Activated T-helper 9 cell treated with anti-CD3 and anti-CD28 coated beads, Interleukin-2, amount 50 U/mL, for 16 hours (primary cell): ENCODE measurements at places on chromosomes 1 and 21.

DNA sequence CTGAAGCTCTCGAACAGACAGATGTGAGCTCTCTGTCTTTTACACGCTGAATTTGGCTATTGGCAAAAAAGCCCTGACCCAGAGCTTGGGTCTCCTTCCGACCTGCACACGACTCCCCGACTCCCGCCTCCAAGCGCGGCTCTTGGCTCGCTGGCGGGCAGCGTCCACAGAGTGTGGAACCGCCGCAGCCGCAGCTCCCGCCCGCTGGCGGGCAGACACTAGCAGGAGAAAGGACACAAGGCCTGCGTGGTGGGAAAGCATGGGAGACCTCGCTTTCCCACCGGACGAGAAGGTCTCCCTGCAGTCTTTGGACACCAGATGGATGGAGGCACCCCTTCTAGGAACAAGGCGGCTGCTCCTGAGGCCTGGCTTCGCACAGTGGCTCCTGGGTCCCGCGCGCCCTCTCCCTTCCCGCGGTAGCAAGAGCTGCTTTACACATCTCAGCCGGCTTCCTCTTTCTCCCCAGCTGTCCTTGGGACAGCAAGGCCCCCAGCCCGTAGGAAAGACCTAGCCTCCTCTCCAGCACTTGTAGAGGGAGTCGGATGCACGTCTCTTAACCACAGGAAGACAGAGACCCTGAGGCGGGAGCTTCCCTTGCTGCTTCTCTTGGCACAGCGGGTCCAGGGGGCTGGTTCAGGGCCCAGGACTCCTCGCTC lies 92.1 kb downstream of the PRKAB2 start:
- DNase-seq = no peak

GRCh38 chr1:1069711-1070676 lies 4.1 kb downstream of the RNF223 start:
- DNase-seq = no peak

DNA sequence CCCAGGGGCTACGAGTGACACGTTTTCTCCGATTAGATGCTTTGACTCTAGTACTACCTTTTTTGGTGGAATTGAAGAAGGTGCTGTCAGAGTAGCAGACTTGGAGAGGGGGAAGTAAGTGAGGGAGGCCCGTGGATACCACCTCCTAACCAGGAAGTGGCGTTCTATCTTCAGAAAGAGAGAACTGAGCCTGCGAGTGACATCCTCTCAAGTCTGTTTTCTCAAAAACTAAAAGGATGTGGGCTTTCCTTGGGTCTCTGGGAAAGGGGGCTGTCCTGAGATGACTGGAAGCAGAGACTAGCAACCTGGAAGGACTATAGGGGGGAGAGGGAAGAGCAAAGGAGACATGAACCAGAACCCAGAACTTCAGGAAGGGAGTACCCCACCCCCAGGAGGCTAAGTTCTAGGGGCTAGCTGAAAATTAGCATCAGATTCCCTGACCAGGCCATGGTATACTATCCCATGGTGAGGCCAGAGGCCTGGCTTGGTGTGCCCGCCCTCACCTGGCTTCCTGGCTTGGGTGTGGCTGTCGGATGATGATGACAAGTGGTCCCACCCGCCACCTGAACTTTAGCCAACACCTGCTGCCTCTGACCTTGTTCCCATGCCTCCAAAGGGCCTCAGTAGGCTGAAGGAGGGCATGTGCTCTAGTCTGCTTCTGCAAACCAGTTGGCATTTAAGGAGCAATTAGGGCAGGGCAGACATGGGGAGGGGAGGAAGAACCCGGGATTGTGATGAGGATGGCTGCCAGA lies 49.1 kb downstream of the ATP2B4 start:
- no peak for DNase-seq

- DNase-seq = no peak
Observed at GRCh38 chr1:162670928-162671663, 38.8 kb downstream of the DDR2 start.

DNA sequence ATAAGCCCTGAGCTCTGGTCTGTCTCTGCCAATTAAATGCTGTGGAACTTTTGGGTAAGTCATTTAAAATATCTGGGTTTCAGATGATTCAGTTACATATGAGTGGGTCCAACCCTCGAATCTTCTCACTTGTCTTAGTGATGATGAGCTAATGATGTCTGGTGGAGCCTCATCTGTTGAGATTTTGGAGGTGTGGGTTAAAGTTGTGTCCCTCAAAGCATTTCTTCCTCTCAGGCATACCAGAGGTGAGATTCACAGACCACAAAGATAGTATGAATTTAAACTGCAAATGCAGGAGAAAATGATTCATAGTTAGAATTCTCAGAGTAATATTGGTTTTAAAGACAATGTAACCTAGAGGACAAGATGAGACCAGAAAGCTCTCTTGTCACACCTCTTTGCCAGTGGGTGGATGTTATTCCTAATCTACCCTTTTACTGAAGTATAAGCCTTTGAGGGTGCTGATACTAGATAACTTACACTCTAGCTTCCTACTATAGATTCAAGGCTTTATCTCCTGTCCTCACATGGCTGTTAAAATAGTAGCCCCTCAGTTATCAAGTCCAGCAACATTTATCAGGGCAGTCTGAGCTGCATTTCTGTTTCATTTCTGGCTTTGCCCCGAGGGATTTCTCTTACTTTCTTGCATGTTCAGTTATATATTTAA lies 90.7 kb downstream of the MT1HL1 start:
- DNase-seq = no peak

GRCh38 chr1:4805987-4806386 lies 151.6 kb downstream of the AJAP1 start:
- DNase-seq = no peak

DNA sequence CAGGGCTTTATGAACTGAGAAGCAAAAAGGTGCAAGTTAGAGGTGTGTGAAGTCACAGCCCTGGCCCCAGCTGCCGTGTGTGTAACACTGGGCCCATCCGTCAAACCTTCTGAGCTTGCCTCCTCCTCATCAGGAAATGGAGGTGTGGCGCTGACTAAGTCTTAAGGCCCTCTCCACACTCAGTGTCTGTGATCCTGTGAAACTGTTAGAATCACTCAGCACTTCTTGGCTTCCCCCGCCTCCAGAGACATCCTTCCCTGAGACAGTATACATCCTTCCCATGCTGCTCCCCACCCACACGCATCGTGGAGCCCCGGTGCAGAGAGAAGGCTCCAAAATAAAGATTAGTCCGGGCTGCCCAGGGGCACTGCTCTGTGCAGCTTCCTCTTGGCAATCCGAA lies 33.3 kb downstream of the LRP8 start:
- peak; percentile 15 for DNase-seq

GRCh38 chr21:16194095-16194787 lies 464.5 kb downstream of the USP25 start:
- DNase-seq = no peak

DNA sequence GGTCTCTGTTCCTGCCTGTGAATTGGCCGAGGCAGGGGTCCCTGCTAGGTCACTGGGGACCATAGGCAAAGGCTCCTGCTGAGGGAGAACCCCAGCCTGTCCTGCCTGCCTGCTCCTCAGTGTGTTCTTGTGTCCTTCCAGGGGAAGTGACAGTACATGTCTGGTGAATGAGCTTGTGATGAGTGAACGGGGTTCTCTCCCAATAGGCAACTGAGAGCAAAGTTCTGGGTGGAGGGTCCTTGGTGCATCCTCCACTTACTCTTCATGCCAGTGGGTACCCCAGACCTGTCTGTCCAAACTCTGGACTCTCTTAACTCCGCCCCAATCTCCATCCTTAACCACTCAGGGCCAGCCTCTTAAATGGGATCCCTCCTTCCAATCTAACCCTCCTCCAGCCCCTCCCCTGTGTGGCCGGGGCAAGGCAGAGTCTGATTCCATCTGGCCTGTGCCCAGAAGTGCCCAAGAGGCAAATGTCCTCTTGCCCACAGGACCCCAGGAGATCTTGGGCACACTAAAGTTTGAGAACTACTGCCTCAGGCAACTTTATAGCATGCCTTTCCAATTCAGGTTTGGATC lies 2.0 kb downstream of the XKR8 start:
- DNase-seq = no peak

- no peak for DNase-seq
Observed at GRCh38 chr1:39116116-39116607, 88.3 kb upstream of the MACF1 start.

DNA sequence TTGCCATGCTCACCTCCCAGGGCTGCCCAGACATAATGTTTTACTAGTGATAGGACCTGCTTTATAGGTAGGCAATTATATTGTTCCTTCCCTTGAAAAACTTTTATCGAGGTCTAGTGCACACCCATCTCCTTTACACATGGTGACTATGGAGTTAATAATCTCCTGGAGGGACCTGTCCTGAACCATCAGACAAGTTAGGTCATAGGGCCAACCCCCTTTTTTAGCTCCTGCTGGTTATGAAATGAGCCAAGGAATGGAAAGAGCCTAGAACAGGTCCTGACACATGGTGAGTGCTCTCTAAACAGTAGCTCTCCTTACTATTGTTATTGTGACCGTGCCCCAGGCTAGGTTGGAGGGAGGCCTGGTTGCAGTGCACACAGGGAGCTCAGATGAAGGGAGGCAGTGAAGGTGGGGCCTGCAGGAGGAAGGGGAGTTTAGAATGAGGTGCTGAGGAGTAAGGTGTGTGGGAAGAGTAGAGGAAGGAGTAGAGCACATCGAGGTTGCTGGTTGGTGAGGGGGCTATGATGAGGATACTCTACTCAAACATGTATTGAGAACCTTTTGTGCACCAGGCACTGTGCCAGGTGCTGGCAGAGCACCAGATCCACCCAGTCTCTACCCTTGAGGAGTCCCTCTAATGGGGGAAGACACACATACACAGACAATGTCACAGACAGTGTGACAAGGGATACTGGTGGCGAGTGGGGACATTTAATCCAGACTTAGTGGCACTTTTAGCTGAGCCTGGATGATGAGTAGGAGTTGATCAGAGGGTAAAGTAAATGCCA lies 14.1 kb upstream of the LMNA start:
- DNase-seq = no peak

DNA sequence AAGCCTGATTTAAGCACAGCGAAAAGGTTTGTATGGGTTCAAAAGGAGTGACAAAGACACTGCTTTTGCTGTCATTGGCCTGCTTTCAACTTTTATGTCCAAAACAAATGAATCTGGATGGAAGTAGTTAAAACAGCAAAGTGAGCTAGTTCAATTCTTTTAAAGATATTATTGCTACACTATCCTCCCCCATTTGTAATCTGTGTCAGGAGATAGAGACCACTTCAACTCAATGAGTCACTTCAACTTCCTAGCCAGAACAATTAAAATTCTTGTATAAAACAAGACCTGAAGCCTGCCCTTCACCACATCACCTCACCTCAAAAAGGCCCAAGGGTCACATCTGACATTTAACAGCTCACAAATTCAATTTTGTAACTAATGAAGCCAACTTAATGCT lies 364.1 kb upstream of the LYPLAL1 start:
- DNase-seq = no peak

GRCh38 chr1:161988413-161988812 lies 35.3 kb downstream of the OLFML2B start:
- DNase-seq = no peak

GRCh38 chr1:28374297-28374696 lies 4.8 kb downstream of the PHACTR4 start:
- DNase-seq = no peak

GRCh38 chr1:202597090-202597761 lies 113.0 kb downstream of the SYT2 start:
- no peak for DNase-seq

GRCh38 chr1:197921235-197922069 lies 4.3 kb downstream of the LHX9 start:
- DNase-seq = no peak

DNA sequence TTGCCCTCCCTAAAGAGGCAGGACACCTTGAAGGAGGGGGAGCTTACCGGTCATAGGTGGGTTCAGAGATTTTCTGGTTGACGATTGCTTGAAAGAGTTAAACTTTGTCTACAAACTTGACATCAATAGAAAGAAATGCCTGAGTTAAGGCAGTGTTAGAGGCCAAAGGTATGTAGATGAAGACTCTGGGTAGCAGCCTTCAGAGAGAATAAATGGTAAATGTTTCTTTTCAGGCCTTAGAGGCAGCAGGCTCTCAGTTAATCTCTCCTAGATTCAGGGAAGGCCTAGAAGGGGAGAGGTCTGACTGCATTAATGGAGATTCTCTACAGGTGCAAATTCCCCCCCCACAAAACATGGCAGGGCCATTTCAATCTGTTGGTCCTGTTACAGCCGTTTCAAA lies 27.7 kb downstream of the MX1 start:
- no peak for DNase-seq

DNA sequence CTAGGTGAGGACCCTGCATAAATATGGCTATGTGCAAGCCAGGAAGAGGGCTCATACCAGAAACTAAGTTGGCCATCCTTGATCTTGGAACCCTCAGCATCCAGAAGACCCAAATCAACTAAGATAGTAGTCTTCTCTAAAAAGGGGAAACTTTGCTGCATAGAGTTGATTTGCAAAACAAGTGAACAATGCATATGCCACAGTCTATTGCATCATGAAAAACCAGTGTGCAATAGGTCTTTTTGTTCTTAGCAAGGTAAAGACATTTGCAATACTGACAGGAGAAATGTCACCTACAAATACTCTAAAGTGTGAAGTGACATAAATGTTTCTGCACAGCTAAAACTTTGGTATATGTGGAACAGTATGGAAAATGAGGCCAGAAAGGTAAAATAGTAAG lies 2.0 kb upstream of the IFI16 start:
- no peak for DNase-seq

DNA sequence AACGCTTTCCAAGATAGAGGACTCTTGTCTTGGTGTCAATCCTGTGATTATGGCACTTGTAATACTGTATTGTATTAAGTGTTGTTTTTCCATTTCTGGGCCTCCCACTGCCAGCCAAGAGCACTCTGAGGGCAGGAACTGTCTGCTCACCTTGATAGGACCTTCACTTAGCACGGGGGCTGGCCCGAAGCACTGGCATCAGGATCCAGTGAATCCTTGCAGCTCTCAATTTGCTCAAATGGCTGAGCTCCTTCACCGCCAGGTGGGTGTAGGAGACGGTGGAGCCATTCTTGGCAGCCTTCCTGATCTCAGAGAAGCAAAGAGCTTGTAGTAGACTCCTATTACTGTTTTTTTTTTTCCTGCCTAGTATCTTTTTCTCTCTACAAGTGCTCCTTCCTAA lies 17.7 kb downstream of the MECR start:
- DNase-seq = no peak
